ENCODE measurements at places on chromosomes 1 and 21.
A peak's percentile ranks its signal among the peaks of the same experiment; 100 is the strongest.

- DNase-seq, result no peak
Observed at GRCh38 chr1:172083191-172083590, 241.9 kb downstream of the DNM3 start.

DNA sequence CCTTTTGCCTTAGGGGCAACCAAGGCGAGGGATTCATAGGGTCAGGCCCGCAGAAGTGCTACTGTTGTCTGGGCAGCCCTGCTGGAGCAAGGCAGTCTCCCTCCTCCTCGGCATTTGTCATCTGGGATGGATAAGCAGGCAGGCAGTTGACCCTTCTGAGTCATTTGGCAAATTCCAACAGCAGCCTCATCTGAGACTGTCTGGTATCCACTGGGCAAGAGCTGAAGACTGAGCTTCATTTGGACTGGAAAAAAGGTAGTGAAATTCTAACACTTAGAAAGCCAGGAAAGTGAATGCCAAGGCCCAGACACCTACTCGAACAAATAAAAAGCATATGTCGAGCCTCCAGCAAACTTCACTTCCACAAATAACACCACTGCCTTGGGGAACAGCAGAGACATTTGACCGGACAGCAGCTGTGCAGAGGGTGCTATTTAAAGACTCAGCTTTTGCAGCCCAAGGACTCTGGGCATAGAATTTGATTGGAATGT is 4.0 kb upstream of the ZBTB40 start:
- DNase-seq, result no peak

DNA sequence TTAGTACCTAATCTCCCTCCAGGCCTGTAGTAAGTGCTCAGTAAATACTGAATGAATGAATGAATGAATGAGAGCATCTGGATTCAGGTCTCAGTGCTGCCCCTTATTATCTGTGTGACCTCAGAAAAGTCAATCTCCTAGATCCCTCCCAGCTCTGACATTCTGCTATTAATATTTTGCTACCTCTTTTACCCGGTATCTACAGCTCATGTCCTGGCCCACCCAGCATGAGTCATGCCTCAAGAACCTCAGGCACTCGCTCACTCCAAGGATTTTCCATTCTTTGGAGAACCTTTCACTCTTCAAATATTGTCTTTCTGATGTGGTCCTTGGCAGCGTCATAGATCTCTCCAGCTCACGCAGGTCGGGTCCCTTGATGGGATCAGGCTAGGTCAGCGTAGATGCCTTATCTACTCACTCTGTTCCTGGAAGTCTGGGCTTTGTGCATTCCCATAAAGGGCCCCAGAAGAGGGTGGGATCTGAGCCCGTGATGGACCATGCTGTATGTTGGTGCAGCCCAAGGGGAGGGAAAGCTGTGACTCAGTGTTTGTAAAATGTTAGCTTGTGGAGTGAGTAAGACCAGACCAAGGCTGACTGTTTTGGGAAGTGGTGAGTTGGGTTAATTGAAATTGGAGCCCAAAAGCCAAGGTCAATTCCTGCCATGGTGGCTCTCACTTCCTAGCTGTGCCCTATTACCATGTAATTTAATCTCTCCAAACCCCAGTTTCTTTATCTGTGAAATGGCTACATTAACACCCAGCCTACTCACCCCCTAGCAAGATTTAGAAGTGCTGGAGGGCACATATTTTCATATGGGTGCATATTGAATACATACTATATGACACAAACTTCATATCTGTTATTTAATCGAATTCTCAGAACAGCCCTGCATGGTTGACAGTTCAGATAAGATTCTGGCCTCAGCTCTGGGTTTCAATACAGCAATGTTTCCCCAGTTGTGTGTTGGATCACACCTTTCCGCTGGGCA is 214.1 kb upstream of the USP24 start:
- DNase-seq, result no peak

GRCh38 chr1:226083302-226084101 is 21.0 kb downstream of the H3-3A start:
- peak; percentile 93 for DNase-seq

- no peak for DNase-seq
Observed at GRCh38 chr1:154501423-154502065, 475 bp upstream of the TDRD10 start.

GRCh38 chr1:94096797-94097549 is 24.0 kb downstream of the ABCA4 start:
- DNase-seq, result no peak

Data from activated T-cell treated with anti-CD3 and anti-CD28 coated beads for 1 hour (primary cell).